Right forelimb (tissue), 1 donor: ENCODE measurements at places on chromosomes 2 and 18.

DNA sequence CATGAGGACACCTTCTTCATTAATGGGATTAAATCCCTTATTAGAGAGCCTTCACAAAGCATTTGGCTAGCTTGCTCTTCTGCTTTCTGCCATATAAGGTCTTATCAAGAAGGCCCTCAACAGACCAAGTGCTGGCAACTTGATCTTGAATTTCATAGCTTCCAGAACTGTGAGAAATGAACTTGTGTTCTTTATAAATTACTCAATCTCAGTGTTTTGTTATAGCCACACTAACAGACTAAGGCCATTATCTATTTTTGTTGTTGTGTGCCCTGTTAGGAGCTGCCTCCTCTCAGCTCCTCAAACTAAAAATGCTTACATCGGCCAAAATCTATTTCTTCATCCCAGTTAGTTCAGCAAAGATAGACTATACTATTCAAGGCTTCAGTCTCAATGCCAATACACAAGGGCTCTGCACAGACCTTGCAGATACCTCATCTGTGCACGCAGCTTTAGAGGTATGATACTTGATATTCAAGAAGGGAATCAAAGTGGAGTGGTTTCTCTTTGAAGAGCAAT lies 182.9 kb downstream of the GPD2 start:
- DNase-seq = no peak

- no peak for DNase-seq
Measured at GRCh38 chr2:11008773-11009172, 97.0 kb downstream of the KCNF1 start.

DNA sequence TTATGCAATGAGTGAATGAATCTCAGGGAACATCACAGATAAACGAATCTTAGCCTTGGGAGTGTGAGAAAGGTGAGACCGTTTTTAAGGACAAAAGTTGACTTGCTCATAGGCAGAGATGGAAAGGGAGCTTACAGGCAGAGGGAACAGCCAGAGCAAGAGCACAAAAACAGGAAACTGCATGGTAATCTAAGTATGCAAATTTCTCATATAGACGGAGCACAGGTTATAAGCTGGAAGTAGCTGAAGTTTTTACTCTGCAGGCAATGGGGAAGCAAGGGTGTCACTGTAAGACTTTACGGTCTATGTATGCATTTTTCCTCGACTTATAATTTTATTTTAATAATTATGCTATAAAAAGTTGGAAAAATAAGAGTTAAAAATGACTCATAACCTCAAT lies 44.8 kb upstream of the STRN start:
- DNase-seq = no peak

GRCh38 chr2:70596293-70596692 lies 42.7 kb upstream of the TGFA start:
- DNase-seq = no peak

DNA sequence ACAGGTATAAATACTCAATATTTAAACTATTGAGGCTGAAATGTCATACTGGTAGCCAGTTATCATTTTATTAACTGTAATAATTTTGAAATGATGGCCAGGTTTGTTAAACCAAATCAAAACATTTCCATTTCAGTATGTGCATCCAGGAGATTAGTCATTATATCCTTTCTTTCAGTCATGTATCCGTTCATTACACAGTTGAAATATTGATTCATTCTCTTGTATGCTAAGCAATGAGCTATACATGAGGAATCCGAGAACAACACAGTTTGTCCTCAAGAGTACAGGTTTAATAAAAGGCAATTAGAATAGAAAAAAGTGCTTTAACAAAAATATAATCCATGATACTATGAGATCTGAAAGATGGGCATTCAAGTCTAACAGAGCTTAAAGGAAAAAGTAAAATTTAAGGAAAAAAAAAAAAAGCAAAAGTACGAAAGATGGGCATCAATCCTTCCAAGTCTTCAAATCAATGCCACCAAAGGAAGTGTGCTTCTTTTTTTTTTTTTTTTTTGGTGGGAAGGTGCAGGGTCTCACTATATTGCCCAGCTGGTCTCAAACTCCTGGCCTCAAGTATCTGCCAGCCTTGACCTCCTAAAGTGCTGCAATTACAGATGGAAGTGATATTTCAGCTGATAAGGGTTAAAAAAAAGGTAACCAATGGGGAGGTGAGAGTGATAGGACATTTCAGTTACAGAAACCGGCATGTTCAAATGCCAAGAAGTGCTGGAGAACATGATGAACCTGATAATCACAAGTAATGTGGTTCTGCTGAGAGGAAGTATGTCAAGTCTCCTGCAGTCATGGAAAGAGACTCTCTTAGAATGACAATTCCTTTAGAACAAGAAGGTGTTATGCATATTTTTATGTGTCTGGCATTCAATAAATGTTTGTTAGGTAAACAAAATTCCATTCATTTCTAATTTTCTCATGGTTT lies 35.8 kb downstream of the PUM2 start:
- no peak for DNase-seq

GRCh38 chr2:209367075-209367747 lies 56.6 kb upstream of the MAP2 start:
- DNase-seq = no peak

DNA sequence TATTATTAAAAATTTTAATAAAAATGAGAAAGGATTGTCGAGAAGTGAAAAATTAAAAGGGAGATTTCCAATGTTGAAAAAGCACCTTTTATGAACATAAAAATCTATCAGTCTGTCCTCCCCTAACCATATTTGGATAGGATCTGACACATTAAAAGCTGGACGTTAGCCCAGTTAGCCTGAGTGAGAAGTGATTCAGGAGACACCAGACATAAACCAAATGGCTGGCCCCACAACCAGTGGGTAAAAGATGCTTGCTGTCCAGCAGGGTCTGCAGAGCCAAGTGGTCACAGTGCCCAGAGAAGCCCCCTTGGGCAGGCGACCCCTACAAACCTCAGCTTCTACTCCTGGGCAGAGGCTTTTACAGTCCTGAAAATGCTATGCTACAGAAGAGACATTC lies 253.8 kb upstream of the LYPD1 start:
- no peak for DNase-seq

DNA sequence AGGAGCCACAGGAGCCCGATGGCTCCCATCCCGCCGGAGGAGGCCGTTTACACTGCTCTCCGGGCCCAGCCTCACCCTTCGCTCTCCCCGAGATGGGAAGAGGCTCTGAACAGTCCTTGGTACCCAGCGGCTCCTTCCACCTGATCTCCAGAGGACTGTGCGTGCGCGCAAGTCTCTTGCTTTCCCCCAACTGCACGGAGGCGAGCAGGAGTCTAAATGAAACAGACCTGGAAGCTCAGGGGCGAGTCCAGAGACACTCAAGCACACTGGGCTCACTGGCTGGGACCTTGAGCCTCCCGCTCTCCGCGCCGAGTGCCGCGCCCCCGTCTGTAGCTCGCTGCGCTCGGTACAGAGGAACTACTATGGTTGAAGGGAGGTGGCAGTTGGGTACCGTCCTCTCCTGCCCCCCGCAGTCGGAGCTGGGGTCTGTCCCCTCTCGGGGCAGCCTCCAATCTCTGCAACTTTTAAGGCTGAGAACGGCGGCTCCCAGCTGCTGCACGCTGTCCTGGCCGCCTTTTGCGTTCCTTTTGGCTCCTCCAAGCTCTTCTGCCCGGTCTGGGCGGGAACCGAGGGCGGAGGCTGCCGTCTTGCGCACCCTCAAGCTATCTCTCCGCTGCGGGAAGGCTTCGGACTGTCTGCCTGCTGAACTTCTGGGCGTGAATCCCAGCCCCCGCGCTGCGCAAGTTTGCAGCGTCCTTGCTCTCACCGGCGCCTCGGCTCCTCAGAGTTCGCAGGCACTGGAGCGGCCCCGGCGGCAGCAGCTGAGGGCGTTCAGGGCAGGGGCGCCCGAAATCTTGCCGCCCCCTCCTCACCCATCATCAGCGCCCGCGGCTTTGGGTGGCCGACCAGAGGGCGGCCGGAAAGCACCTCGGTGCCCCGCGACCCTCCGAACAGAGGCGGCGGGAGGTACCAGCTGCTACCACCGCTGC lies 491 bp downstream of the ALK start:
- DNase-seq = no peak

DNA sequence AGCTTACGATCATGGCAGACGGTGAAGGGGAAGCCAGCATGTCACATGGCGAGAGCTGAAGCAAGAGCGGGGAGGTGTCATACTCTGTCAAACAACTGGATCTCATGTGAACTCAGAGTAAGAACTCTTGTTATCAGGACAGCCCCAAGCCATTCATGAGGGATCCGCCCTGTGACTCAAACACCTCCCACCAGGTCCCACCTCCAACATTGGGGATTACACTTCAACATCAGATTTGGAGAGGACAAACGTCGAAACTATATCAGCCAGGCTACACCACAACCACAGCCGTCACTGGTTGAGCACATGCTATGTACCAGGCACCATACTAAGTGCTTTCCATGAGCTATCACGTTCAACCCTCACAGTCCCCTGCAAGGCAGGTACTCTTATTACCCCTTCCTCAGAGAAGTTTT lies 293.8 kb downstream of the PRKCE start:
- no peak for DNase-seq

- DNase-seq = no peak
Measured at GRCh38 chr2:213175673-213176247, 24.3 kb upstream of the IKZF2 start.

GRCh38 chr2:58957188-58957840 lies 716.2 kb upstream of the FANCL start:
- DNase-seq = no peak

- no peak for DNase-seq
Measured at GRCh38 chr2:182377467-182377866, 49.4 kb downstream of the PDE1A start.

DNA sequence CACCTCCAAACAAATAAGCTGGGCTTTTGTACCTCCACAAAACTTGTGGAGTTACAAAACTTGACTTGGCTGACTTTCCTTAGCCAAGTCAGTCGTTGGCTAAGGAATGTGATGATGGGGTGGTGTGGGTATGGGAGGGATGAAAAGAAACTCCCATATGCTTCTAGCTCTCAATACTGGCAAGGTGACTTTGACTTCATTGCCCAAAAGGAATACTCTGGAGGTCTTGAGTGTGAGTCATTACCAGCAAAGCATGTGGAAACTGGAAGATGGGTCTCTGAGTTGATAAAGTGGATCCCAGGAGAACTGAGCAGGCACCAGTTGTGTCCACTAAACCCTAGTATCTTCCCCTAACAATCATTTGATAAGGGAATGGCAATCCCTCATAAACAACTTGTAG lies 226.7 kb downstream of the GULP1 start:
- no peak for DNase-seq

DNA sequence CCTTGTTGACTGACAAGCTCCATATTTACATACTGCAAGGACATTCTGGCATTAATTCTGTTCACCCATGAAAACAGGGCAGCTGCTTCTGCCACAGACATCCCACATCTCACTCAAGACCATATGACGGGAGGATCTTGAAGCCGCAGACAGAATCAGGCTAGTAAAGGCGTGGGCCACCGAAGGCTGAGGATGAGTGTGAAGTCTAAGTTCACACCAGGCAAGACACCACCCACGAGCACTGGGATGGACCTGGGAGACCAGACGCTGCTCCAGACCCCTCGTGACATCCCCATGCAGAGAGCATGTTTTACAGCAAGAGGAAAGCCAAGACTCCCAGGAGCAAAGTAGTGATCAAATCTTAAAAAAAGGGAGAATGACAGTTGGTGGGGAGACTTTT lies 3.2 kb downstream of the FHL2 start:
- DNase-seq = no peak

GRCh38 chr2:112483831-112484230 lies 1.9 kb downstream of the TTL start:
- no peak for DNase-seq

DNA sequence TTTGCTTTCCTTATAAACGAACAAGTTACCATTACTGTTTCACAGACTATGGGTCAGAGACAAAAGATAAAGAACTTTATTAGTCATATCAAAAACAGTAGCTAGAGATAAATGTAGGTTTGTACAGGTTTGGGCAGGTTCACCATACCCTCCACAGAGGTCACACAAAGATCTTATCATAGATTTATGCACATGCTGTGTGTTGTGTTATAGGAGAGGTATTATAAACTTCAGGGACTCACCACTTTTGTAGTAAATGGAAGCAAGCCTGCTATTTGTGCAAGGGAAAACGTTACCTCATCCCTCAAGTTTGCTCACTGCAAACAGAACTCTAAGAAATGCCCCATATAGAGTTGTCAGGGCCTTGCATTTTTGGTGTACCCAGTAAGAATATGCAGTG lies 584.5 kb upstream of the LRRTM1 start:
- DNase-seq = no peak

DNA sequence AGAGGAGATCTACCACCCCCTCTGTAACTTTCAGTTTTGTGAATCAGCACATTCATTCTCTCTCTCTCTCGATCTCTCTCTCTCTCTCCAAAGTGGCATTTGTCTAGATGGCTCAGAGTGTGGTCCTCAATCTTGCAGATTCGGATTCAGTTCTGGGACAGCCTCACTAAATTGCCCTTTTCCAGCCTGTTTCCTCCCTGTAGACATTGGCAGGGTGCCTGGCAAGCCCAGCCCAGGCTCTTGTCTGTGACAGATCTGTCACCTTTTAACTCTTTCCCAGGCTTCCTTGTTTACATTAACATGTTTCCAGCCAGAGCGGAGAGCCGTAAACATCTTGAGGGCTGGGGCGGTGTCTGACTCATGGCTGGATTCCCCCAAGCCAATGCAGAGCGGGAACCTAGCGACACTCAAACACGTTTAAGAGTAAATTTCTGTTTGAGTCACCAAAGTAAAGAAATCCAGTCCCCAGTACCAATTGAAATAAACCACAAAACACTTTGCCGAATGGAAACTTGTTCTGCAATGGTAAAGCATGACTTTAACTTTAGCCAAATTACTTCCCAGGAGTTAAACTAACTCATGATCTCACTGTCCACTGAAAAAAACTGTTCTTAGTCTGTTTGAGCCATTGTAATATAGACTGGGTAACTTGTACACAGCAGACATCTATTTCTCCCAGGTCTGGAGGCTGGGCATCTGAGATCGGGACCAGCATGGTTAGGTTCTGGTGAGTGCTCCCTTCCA lies 6.6 kb upstream of the CYP27C1 start:
- DNase-seq = no peak

DNA sequence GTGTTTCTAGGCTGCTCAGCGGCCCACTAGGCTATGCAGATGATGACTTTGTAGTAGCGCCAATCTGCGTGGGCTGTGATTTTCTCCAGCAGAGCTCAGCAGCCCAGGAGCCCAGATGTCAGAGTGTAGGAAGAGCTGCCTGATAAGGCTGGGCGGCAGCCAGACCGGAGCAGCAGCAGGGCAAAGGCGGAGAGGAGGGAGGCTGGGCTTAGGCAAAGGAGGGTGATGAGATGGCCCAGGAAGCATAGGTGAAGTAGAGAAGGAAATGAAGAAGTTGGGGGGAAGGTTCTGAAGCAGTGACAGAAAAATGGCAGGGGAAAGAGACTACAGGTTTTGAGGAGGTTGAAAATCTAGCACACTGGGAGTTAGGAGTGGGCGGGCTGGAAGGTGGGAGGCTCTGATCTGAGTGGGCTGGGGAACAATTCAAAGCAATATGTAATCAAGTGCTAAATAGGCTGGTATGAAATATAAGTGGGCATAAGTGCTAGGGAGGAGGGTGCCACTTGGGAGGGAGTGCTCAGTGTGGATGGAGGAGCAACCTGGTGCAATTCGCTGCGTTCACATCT lies 50.6 kb upstream of the STPG4 start:
- DNase-seq = no peak
